CD4-positive, alpha-beta T cell treated with Interferon alpha-2 for 1 hour (primary cell): ENCODE measurements at places on chromosomes 13 and 19.

DNA sequence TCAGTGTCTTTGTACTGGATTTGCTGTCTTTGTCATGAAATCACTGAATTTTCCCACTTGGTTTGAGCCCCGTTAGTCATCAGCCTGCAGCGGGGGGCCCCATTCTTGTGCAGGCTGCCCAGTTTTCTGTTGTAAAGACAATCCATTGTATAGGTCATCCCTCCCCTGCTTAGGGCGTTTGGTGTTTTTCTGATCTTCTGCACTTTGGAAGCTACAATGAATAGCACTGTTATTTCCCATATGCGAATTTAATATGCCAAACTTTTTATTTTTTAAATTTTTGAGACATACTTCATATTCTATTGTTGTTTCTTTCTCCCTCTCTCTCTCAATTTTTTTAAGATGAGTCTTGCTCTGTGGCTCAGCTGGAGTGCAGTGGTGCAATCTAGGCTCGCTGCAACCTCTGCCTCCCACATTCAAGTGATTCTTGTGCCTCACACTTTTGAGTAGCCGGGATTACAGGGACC, 9.0 kb downstream of the SLC27A1 start:
- DNase-seq = no peak

- no peak for DNase-seq
These were observed 77.3 kb downstream of the DNAJC15 start for GRCh38 chr13:43100667-43101066.

- DNase-seq = no peak
These were observed 8.1 kb upstream of the CSNK1A1L start for GRCh38 chr13:37113534-37113933.

DNA sequence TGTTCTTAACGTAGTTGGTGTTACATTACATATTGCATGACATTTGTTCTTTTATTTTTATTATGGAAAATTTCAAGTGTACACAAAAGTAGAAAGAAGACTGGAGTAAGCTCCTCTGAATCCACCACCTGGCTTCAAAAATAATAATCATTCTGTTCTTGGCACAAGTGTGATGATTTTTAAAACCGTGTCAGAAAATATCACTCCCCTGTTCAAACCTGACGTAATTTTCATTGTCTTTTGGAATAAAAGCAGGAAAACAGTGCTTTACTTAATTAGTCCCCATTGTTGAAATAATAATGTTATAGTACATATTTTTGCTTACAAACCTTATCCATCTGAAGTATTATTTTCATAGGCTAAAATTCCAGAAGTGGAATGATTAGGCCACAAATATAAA, 41.3 kb upstream of the SCEL start:
- no peak for DNase-seq

DNA sequence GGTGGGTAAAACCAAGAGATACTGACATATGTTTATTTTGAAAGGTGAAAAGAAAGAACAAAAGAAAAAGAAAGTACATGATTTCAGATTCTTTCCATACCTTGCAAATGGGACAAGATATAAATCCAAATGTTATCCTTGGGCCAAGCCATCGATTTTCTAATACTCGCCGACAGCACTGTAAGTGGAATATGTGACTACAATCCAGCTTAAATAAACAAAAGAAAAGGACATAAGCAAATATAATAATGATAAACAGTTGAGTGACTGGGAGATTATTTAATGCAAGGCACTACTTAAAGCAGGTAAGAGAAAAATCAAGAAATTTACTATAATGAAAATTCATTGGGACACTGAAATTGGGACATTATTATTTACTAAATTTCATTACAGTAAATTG, 29.9 kb upstream of the FBXL3 start:
- DNase-seq = no peak

- no peak for DNase-seq
These were observed 8.0 kb upstream of the DHRS12 start for GRCh38 chr13:51811920-51812451.
